Stimulated activated CD8-positive, alpha-beta memory T cell treated with anti-CD3 and anti-CD28 coated beads, Interleukin-4, amount 100 ng/mL, for 4 hours (primary cell): ENCODE measurements at places on chromosomes 2 and 18.

DNA sequence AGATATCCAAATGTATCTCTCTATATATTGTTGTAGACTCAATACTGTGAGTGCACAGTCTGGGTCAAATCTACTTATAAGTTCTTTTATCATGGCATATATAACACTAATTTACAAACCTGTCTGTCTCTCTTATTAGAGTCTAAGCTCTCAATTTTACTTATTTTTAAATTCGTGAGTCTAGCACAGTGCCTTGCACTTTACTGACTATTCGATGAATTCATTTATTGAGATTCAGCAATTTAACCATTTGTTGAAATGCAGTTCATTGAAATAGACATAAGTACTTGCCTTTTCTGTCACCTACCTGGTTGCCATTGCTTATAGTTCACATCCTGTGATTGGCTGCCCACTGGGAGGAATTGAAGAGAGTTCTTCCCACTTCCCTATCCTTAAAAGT, 10.3 kb upstream of the ALS2 start:
- no peak for DNase-seq

GRCh38 chr2:159187106-159187505, 99.4 kb downstream of the WDSUB1 start:
- DNase-seq = no peak

GRCh38 chr2:10330700-10331026, 28.0 kb downstream of the HPCAL1 start:
- no peak for DNase-seq

DNA sequence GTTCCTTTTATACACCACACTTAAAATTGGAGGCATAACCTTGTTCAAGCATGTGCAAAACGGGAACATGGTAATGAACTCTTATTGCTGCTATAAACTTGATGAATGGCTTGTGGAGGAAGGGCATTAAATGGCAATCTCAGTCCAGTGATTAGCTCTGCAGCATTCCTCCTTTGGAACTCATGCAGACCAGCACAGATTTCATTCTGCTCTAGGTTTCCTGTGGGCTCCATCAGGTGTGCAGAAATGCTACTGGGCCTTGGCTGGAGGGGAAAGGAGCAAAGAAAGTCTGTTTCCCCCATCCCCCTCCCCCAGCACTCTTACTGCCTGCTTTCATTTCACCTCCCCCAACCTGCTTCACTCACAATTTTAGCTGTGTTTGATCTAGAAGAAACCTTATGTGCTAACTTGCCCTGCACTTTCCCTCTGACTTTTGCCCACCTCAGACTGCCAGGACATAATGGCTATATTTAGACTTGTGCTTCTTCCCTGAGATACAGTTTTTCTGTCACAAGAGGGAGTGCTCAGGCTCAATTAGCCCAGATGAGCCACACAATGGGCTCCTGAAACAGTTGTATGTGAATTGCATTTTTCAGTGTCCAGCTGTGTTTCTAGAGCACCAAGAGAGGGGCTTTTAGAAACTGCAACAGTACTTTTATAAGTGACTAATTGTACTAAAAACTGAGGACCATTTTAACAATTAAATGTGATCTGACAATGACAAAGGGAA, 109.8 kb downstream of the FSHR start:
- DNase-seq = no peak

DNA sequence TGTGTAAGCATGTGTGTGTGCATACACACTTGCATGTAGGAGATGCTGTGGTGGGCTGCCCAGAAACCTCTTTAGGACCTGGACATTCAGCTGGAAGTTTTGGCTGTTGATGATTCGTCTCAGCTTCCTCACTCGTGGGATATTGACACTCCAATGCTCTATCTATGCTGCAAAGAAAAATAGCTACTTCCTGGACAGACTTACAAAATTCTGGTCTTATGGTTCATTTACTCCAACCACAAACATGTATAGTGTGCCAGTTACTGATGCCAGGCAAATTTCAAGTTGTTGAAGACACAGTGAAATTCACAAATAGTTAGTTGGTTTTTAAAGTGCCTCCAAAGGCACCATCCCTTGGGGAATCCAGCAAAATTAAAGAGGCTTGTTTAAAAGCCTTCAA, 882.6 kb downstream of the CPS1 start:
- no peak for DNase-seq

- DNase-seq = no peak
Observed at GRCh38 chr2:215930505-215931253, 82.7 kb downstream of the MREG start.

DNA sequence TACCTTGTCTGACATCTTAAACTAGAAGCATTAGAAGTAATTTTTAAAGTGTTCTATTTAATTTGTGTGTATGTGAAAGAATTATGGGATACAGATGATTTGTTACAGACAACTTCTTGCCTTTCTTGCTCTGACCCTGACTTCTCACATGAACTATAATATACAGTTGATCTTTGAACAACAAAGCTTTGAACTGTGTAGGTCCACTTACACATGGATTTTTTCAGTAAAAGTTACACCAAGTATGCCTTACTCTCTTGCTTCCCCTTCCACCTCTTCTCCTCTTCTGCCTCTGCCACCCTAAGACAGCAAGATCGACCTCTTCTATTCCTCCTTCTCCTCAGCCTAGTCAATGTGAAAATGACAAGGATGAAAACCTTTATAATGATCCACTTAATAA, 42.2 kb downstream of the SLC40A1 start:
- DNase-seq = no peak

DNA sequence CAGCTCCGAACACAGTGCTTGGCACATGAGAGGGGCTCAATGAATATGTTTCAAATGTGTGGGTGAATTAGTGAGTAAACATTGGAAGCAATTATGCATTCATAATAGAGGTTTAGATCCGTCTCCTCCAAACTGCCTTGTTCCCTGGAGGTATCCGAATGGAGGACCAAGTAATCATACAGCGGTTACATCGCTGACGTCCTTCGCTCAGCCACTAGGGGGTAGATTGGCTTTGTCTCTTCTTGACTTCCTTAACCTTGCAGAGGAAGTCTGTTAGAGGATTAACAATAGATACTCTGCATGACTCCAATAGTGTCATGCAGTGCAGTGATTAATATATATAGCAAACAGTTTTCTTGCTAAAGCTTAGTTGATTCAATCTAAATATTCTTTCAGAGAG, 517.0 kb downstream of the PTPRM start:
- DNase-seq = no peak
